ENCODE measurements at places on chromosomes 12 and 14.

DNA sequence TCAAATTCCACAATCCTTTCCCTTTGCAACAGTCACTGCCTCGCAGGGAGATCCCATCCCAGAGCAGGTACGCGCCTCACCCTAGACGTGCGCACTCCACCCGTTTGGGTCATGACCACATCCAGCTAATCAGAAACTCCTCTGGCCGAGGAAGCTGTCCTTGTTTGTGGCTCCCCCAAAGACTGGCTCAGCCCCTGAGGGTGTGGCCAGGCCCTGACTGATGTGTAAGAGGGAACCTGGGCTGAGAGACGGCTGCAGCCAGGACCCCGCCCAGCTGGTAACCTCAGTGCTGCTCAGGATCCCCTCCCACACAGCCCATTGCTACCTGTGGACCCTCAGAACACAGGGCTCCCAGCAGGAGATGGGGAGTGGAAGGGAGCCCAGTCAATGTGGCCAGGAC, 183.2 kb upstream of the SFSWAP start:
- DNase-seq, result no peak

DNA sequence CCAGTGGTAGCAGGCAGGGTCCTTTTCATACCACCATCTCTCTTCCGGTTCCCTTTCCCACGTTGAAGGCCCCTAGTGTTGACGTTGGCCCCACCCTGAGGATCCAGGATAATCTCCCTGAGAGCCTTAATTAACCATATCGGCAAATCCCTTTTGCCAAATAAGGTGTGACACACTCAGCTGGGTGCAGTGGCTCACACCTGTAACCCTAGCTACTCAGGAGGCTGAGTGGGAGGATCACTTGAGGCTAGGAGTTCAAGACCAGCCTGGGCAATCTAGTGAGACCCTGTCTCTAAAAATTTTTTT, 2.8 kb upstream of the TMEM119 start:
- no peak for DNase-seq

DNA sequence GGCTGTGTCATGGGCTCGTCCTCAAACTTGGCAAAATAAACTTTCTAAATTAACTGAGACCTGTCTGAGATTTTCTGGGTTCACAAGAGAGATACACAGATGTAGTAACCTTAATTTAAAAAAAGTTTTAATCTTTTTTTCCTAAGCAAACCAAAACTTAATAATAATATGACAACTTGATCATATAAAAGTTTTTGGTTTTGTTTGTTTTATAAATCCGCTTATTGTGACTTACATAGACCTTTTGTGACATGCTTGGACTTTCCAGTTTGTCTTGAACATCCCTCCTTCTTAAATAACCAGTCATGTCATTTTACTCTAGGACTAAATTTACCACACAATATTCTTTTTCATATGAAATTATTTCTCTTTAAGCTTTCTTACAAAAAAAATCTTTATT, 8.5 kb downstream of the RDH12 start:
- no peak for DNase-seq

DNA sequence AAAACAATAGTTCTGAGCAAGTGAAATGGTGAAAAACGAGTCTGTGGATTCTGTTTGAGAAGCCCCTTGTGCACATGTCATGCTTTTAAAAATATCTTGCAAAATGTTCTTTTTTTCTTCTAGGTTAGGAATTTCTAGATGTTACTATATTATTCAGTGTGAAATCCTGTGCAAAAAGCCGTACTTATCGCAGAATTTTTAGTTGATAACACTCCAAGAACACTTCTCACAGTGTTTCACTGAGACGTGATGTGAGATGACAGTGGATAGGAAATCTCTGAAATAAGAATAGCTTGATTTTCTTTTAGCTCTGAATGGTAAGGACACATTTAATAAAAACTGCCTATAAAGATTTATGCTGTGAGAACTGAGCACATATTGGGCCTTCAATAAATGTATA, 234.5 kb downstream of the SNAPC1 start:
- no peak for DNase-seq

- DNase-seq, result peak; percentile 18
These were observed 88.3 kb downstream of the OTOGL start for GRCh38 chr12:80187660-80188090.

GRCh38 chr14:29800961-29801360, 126.7 kb downstream of the PRKD1 start:
- DNase-seq, result no peak

DNA sequence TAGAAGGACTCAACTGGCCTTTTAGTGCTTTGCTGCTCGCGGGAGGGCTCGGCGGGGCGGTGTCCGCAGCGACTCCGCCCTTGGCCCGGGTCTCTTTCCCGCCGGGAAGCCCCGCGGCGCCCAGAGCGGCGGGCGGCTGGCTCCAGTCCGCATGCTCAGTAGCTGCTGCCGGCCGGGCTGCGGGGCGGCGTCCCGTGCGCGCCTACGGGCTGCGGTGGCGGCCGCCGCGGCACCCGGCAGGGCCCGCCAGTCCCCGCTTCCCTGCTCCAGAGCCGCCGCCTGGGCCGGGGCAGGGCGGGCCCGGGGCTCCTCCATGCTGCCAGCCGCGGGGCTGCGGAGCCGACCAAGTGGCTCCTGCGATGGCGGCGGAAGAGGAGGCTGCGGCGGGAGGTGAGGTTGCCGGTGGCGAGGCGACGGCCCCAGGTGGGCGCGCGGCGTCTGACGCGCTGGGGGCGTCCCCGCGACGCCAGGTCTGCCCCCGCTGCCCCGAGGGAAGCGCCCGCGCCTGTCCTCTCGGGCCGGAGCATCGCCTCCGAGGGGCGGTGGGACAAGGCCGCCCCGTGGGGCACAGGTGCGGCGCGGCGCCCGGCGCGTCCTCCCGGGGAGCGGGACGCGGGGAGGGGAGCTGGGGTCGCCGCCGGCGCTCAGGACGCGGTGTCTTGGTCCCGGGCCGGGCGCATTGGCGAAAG, at the start of gene BMAL2:
Gene BMAL2 (plus strand): TSS at position 123 of the 689 bp plus-strand sequence. CDS start 237 bp downstream, at position 360.
- DNase-seq, result peak; percentile 66

DNA sequence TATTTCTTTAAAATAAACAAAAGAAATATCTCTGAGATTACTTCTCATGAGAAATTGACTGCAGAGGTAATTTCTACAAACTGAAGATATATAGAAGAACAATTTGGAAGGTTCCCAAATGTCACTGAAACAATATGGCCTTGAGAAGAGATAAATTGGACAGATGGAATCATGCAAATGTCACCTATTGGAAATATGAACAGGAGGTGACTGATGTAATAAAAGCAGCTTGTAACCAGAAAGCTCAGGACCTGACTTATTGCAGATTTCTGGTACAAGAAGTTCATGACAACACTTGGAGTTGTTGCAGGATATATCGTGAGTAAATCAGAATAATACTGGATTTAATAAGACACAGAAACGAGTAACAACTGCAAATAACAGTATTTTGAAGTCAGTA, 93.3 kb upstream of the TRHDE start:
- no peak for DNase-seq

- peak; percentile 10 for DNase-seq
These were observed 41.7 kb upstream of the RGS6 start for GRCh38 chr14:71890541-71890940.

DNA sequence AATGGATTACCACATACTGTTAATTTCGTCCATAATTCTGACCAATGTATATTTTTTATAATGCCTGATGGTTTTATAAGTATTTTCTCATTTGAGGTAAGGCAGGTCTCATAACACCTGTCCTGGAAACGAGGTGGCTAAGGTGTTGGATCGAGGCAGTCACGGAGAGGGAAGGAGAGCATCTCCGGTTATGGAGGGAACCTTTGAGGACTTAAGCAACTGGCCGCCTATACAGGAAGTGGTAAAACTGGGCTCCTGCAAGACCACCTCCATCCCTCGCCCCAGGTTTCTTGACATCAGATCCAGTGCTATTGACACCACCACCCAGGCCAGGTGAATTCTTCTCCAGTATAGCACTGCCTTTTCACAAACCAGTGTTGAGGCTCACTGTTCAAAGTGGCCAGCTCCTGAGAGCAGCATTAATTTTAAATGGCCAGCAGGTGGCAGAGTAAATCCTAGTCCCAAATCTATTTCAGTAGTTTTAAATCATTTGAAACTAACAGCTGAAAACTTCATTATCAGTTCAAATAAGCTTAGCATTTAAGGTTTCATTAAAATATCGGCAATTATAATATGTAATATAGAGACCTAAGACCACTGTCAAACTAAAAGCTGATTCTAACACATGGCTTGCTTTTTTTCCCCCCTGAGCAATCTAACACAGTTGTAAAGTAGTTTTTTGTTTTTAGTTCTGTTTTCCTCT, 100.8 kb downstream of the PPM1A start:
- DNase-seq, result peak; percentile 40

- DNase-seq, result peak; percentile 86
These were observed at the start of gene TBX3 for GRCh38 chr12:114684098-114684869. TSS of gene TBX3 (minus strand) at chr12:114684175. CDS start at chr12:114683200, 975 bp downstream.

DNA sequence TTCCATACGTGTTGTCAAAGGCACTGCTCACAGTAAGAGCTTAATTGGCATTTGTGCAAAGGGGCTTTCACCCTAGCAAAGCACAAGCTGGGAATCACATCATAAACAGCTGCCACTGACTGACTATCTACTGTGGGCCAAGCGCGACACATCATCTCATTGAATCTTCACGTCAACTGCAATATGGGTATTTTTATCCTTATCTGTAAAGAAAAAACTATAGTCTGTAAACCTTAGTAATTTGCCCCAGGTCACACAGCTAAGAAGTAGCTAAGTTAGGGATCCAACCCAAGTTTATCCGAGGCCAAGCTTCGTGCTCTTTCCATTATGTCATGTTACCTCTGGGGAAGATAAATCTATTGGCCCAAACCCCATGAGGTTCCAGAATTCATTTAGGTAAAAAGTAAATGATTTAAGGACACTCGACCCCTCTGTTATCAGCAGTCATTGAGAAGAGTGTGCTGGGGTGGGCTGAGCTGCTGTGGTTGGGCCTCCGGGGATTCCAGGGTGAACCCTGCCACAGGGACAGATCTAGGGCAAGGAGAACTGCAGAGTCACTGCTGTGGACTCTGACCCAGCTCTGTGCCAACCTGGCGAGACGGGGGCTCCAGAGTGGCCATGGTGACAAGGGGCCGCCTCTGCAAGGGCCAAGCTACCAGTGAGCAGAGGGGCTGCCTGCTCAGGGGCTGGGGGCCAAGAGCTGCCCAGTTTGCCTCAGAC, 27.6 kb downstream of the NCKAP5L start:
- no peak for DNase-seq

- DNase-seq, result no peak
These were observed 28.9 kb downstream of the PTGER2 start for GRCh38 chr14:52342849-52343596.

- no peak for DNase-seq
These were observed 18.1 kb upstream of the NEK9 start for GRCh38 chr14:75144944-75145343.

- DNase-seq, result no peak
These were observed 14.9 kb downstream of the SLC7A7 start for GRCh38 chr14:22800346-22800745.

- DNase-seq, result no peak
These were observed 168.8 kb downstream of the KIF26A start for GRCh38 chr14:104307246-104307626.

GRCh38 chr12:47755655-47756562, 2.8 kb downstream of the RAPGEF3 start:
- DNase-seq, result peak; percentile 58

- DNase-seq, result no peak
These were observed 22.3 kb upstream of the PLXNC1 start for GRCh38 chr12:94126067-94126466.

- DNase-seq, result no peak
These were observed 279.7 kb downstream of the ZFP36L1 start for GRCh38 chr14:68513137-68513536.

DNA sequence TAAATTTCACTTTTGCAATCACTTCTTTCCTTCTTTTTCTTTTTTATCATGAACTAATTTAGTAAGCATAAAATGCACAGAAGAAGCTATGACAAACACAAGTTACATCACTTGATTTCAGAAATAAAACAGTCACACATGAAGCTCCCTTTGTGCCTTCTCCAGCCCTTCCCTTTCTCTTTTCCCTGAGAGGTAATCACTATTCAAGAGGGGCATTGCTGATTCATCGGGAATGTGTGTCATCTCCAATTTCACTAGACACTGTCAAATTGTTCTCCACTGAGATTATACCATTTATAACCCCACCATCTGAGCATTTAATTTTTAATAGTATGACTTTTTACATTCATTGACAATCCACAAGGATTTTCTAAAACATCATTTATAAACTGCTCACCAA, 91.6 kb upstream of the PTPRQ start:
- DNase-seq, result no peak

DNA sequence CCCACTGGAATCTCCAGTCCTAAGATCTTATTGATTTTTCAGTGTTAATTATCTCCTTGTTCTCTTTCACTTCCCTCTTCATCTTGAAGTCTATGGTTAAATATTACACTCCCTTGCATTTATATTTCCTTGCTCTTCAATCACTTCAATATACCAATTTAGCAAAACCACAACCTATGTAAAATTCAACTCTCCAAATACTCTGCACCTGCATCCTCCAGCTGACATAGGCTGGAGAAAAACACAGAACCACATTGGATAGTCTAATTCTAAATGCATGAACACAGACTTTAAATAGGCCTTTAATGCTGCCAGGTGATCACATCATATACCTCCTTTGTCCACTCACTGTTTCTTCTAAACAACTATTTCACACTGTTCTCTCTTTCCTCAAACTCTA, 253.8 kb upstream of the GARIN6 start:
- DNase-seq, result no peak

DNA sequence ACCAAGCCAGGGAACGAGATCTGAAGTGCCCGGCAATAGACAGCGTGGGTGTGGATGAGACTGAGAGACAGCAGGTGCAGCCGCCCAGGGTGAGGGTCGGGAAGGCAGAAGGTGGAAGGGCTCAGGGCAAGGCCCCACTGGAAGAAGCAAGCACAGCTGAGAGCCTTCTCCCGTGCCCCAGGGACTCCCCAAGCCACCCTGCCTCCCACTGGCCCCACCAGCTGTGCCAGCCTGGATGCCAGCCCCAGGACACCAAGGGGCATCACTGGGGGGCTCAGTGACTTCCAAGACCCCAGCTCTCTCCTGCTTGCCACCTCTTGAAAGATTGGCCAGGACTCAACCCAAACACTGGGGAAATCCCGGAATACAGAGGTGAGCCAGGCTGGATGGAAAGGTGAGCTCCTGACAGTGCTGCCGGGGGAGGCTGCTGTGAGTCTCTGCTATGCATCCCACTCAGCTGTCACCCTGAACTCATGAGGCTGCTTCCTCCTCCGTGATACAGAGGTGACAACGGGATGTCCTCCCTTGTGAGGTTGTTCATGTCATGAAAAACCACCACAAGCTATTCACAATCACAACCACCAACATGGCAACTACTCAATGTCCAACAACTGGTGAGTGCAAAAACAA, 13.8 kb downstream of the TESC start:
- no peak for DNase-seq

DNA sequence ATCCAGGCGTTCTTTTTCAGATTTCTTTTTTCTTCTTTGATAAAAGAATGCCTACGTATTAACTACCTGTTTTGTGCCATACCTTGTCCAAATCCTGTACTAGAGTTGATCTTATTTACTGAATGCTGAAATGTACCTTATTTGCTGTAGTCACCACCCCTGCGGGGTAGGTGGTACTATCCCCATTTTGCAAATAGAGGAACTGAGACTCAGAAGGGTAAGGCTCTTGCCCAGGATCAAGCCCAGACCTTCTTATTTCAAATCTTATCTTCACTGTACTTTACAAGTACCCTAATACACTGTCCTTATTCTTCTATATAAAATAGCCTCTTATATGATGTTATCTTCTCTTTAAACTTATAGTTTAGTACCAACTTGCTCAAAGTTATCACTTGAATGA, 206.5 kb downstream of the SLC41A2 start:
- DNase-seq, result no peak

- DNase-seq, result no peak
These were observed 222.6 kb downstream of the ADAMTS20 start for GRCh38 chr12:43329375-43329774.

Measured in activated CD4-positive, alpha-beta T cell treated with anti-CD3 and anti-CD28 coated beads for 36 hours (primary cell).